NCI-H1105 treated with DMSO at 0.1 percent for 48 hours (cell line): ENCODE measurements at places on chromosomes 7 and 10.

DNA sequence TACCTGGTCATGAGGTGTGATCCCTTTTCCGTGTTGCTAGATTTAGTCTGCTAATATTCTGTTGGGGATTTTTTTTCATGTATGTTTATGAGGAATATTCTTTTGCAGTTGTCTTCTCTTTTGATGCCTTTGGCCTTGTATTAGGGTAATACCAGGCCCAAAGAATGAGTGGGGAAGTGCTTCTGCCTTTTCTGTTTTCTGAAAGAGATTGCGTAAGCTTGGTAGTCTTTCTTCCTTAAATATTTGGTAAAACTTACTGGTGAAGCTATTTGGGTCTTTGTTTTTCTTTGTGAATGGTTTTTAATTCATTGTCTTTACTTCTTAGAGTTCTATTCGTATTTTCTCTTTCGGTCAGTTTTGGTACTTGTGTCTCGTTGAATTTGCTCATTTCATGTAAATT, 51.1 kb downstream of the SHH start:
- DNase-seq = no peak

DNA sequence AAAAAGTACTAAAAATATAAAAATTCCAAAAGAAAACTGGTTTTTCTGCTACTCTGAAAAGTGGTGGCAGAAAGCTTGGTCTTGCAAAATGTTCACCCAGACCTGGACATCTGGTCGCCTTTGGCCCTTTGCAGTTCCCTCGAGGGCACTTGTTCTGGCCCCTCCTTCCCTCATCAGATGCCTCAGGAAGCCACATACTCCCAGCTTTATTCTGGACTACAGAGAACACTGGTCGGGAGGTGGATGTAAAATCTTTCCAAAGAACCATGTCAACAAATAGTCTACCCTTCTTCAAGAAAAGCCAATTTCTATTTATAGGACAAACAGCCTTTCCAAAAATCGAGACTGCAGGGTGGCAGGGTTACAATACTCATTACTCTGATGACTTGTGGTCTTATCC, 726.1 kb downstream of the TNS3 start:
- no peak for DNase-seq

DNA sequence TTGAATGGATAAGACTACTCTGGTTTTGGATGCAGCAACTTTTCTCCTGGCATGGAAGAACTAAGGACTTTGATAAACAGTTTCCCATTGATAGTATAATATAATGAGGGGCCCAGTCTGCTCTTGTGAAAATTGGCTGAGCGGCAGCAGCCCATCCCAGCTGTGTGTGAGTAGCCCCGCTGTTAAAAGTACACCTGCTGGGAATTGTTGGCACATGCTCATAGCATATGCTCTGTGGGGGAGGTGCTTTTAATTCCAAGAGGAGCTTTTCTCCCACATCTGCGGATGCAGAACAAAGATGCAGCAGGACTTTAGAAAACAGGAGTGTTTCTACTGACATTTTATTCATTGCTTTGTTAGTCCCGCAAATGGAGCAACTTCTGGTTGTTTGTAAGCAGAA, 19.0 kb downstream of the SRI start:
- peak; percentile 97 for DNase-seq

DNA sequence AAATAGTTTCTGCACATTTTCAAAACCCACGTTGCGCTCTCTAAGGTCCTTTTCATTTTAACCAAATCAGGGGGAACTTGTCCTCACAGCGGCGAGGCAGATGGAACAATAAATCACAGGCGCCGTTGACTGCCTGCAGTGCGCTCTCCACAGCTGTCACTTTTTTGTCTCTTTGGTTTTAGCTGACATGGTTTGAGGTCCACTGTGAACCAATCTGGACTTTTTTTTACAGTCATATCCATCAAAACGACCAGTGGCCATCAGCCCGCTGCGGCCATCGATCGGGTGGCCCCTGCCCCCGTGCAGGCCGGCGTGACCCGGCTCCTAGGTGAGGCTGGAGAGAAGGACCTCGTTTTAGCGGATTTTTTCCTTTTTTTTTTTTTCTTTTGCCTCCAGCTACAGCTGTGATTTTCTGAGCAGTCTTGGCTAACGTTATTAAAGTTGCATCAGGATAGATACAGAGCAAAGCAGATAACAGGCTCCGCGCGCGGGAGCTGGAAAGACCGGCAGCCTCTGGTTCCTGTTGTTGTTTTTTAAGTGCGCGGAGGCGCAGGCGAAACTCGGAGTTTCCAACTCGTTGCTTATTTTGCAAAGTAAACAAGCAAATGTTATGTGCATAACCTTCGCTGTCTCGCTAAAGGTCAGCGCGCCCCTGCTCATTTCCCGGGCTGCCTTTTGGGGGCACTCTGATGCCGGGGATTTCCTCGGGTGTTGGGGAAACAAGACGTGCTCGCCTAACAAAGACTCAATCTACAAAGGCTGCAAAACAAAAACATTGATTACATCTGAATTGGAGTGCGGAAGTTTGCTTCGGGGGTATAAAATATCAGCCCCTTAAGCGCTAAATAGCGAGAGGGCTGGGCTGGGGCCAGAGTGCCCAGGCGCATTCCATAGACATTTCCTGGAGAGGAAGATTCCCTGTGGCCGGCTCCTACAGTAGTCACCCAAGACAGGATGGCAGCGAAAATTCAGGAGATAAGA, 414.8 kb upstream of the MKI67 start:
- DNase-seq = no peak

GRCh38 chr7:84157171-84157570, 37.4 kb downstream of the SEMA3A start:
- DNase-seq = no peak

- peak; percentile 80 for DNase-seq
Observed at GRCh38 chr10:120962756-120963593, 111.8 kb downstream of the WDR11 start.

- no peak for DNase-seq
Observed at GRCh38 chr7:130882396-130882795, 148.4 kb upstream of the KLF14 start.

DNA sequence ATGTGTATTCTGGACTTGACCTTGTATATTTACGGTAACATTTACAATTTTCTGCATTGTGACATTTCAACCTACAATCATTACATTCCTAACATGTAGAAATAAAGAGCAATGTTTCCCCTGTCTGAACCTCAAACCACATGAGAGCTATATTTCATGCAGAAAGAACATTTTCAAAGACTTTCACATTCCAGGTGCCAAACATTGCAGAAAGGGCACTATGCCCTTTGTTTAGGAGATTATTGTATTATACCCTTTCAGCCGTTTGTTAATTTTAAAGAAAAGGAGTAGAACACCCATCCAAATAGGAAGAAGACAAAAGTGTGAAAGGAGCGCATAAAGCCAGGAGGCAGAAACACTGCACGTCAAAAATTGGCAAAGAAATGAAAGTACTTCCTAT, 260.4 kb downstream of the RELN start:
- DNase-seq = no peak

- DNase-seq = no peak
Observed at GRCh38 chr7:31099451-31100444, 47.6 kb downstream of the ADCYAP1R1 start.

- no peak for DNase-seq
Observed at GRCh38 chr10:17652585-17652984, 8.6 kb downstream of the STAM start.

DNA sequence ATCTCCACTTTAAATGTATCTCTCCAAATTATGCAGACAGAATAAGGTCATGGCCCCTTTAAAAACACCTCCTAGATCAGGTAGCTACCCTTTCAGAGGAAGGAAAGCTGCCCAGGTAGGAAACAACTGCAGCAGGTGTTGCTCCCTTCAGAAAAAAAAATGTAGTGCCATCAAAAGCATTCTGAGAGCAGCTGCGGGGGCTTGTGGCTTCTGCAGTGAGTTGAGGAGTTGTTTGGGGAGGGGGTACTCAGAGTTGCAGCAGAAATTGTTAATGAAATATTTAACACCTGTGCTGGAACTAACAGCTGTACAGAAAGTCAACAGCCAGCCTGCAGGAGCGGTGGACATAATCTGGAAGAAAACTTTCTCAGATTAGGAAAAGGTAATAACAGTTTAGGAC, 24.0 kb downstream of the CDHR3 start:
- DNase-seq = peak; percentile 76

GRCh38 chr10:26446258-26446657, 8.1 kb downstream of the APBB1IP start:
- no peak for DNase-seq

GRCh38 chr7:69419934-69420333, 178.3 kb upstream of the AUTS2 start:
- DNase-seq = no peak

- DNase-seq = peak; percentile 10
Observed at GRCh38 chr7:131011432-131011742, 277.4 kb upstream of the KLF14 start.

DNA sequence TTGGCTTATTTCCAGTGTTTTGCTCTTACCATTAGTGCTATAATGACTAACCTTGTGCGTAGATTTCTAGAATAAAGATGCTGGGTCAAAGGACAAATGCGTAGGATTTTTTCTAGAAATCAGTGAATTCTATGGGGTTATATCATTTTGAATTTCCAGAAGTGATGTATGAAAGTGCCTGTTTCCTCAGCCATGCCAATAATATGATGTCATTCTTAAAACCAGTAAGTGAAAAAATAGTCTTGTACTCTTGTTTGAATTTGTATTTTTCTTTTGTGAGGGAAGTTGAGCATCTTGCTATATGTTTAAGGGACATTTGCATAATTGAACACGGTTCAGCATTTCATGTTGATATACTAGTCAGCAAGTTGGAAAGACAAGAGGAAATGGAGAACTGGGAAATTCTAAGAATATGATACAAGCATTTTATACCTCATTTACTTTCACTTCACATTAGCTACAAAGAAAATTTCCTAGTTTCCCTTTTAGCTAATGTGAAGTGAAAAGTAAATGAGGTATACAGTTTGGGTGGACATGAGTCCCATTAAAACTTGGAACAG, 3.8 kb upstream of the DNAH11 start:
- DNase-seq = no peak

DNA sequence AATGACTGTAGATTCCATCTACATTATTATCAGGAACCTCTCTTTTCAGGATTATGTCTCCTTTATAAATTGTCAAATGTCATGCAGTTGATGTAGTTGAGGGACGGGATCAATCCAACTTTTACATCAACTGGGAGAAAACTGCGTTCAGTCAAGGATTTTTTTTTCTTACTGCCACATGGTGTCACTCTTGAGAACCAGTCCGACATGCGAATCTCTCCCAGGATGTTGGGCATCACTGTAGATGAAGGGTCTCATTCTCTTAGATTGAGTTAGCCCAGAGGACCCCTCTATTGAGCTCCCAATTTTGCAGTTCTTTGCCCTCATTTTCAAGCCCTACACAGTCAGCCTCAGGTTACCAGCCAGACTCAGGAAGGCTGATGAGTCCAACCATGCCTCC, 120.3 kb upstream of the PTPRZ1 start:
- peak; percentile 6 for DNase-seq

GRCh38 chr10:113381981-113382509, 170.8 kb upstream of the HABP2 start:
- no peak for DNase-seq

DNA sequence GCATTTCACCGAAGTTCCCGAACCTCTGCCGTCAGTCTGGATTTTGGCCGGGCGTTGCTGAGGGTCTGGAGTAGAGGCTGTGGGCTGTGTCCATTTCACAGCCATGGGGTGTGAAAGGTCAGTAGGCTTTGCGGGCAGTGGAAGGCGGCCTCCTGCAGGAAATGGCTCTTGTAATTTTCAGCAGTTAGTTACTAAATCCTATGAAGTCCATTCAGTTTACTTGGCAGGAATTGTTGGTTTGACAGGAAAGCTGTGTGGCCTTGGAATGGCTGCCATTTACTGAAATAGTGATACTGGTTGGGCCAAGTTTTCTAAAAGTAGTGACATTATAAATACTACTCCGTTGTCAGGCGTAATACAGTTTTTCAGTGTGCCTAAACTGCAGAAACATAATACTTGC, 303.7 kb downstream of the CCDC3 start:
- DNase-seq = no peak

DNA sequence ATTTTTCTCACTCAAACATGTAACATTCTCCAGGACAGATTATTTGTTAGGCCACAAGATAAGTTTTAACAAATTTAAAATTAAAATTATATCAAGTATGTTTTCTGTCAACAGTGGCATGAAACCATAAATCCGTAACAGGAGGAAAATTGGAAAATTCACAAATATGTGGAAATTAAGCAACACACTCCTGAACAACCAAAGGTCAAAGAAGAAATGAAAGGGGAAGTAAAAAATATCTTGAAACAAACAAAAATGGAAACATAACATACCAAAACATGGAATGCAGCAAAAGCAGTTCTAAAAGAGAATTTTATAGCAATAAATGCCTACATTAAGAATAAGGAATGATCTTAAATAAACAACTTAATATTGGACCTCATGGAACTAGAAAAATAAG, 147.3 kb downstream of the ZEB1 start:
- DNase-seq = no peak

GRCh38 chr7:129376076-129376777, 58.0 kb upstream of the STRIP2 start:
- DNase-seq = peak; percentile 47

- DNase-seq = no peak
Observed at GRCh38 chr10:123568751-123569150, 97.4 kb upstream of the GPR26 start.

GRCh38 chr10:49762566-49762877, 399 bp upstream of the OGDHL start:
- no peak for DNase-seq

DNA sequence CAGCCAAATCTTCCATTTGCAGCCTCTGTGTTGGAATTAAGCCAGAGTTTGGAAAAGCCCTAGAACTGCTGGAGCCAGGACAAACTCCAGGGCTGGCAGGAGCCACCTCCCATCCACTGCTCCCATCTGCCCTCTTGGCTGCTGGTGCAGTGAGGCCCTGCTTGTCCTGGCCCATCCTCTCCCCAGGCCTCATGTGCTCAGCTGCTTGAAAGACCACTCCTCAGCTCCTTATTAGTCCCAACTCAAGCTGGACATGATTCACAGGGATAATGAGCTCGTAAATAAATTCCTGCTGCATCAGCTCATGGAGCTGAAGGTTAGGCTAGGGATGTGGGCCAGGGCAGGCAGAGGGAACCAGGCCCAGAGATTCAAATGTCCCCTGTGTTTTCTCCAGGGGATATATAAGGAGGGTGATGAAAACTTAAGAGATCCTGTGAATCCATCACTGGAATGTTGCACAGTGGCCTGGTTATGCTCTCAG, 282.8 kb downstream of the RPS24 start:
- no peak for DNase-seq

GRCh38 chr10:89755374-89755773, 54.0 kb downstream of the KIF20B start:
- DNase-seq = no peak

- no peak for DNase-seq
Observed at GRCh38 chr7:44081266-44081748, 1.0 kb downstream of the POLM start.

GRCh38 chr10:72245949-72246525, 27.7 kb upstream of the DDIT4 start:
- no peak for DNase-seq
